Activated CD4-positive, alpha-beta T cell treated with anti-CD3 and anti-CD28 coated beads for 24 hours (primary cell): ENCODE measurements at places on chromosomes 6 and 20.

DNA sequence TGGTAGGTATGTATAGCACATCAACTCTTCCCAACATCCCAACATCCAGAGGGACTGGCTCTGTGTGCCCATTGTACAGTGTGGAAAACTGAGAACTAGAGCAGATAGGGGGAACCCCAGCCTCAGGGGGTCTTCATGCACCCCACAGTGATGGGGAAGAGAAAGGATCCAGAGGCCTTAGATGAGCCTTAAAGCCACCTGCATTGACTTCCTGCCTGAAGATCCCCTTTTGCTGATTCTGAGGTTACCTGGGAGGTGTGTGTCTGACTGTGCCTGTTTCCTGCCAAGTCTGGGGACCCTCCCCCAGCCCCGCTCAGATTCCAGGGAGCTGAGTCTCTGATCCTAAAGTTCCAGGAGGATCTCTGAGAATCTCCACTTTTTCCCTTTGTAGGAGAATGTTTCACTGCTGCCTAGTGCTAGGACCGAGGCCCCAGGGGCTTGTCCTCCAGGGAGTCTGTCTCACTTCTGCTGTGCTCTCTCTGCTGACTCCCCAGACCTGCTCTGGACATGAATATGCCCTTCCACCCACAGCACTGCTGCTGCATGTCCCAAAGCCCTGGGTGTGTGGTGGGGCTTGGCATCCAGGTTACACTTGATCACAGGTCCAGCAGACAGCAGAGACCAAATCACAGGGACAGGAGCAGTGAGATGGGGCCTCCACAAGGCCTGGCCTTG lies 12.8 kb upstream of the PGC start:
- DNase-seq = no peak

- no peak for DNase-seq
These were observed 133.9 kb downstream of the KCNQ5 start for GRCh38 chr6:72755752-72756151.

DNA sequence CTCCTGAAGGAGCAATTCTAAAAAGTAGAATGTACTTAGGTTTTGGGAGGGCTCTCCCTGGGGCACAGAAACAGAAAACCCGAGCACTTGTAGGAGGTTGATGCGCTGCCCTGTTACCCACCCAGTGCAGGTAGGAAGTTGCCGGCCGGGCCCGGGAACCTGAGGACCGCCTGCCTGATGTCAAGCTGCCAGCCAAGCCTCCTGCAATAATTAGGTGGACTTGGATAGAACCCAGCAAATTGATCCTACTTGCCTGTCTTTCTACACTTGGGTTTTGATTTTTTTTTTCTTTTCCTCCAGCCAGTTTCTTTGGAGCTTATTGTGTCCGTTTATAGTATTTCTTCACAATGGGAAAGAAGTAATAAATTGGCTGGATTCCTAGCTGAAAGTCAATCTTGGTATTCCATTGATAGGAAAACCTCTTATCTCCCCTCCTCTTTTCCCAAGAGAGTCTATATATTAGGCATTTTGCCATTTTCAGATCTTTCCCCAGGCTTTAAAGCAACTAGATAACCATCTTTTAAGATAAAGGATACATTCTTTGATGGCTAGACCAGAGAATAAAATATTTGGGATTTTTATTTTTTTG lies 78.3 kb upstream of the FYN start:
- no peak for DNase-seq

DNA sequence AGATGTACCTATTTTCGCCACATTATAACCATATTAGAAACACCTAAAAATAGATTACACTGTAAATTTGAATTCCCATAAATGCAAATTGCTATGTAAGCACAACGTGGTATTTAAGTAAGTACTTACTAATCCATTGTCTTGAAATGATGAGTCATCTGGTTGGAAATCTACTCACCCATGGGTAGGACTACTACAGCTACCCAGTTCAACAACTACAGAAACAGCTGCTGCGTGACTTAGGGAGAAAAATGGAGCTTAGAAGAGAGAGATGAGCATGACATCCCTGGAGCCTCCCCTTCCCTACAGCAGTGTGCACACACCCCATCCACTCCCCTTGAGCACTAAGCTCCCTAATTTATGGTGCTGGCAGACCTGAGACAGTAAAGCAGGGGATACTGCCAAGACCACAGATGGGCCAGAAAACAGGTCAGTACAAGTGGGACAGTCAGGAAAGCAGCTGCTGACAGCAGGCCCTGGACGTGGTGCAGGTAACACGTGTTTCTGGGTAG lies 26.9 kb downstream of the RRAGD start:
- no peak for DNase-seq

- DNase-seq = no peak
These were observed 292.2 kb upstream of the JAG1 start for GRCh38 chr20:10965936-10966470.

- DNase-seq = no peak
These were observed 14.8 kb upstream of the CD164 start for GRCh38 chr6:109397020-109397419.

- DNase-seq = no peak
These were observed 59.0 kb upstream of the FAM184A start for GRCh38 chr6:119137194-119138072.

DNA sequence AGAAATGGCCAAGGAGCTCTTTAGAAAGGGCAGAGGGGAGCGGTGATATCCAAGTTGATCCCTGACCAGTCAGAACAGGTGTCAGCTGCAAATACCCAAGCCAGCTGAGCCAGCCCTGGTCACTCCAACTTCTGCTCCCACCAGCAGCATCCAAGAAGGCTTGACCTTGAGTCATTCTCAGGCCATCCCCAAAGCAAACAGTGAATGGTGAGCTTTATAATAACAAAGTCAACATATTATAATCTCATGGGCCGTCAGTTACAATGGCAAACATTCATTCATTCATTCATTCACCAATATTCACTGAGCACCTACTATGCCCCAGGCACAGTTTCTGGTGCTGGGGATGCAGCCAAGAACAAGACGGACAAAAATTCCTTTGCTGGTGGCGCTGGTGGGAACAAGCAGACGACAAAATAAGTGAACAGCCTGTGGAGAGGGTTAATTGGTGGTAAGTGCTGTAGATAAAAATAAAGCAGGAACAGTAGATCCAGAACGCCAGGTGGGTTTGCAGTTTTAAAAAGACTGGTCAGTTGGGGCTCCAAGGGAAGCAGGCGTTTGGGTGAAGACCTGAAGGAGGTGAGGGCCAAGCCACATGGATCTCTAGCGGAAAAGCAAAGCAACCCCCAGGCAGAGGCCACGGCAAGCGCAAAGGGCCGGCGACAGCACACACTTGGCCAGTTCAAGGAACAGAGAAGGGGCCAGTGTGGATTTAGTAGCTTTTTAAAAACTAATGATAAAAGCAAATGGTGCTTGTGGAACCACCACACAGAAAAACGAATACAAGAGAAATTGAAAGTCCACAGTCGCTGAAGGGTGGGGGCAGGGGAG lies 131.8 kb upstream of the PTPN1 start:
- DNase-seq = no peak

GRCh38 chr6:15431762-15432483 lies 186.1 kb downstream of the JARID2 start:
- no peak for DNase-seq

- no peak for DNase-seq
These were observed 1.9 kb downstream of the APOM start for GRCh38 chr6:31657406-31658157.

DNA sequence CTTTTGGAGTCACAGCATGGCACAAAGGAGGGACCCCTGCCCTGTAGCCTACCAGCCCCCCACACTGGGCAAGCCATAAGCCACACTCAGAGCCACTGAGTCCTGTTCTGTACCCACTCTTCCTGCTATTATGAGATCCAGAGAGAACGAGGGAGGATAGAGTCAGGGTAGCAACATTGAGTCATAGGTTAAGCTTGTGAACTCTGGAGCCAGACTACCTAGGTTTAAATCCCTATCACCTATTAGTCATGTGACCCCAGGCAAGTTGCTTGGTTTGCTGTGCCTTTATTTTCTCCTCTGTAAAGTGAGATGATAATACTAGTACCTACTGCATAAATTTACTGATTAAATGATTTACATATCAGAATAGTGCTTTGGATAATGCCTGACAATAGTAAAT lies 540 bp downstream of the CNBD2 start:
- no peak for DNase-seq

- peak; percentile 18 for DNase-seq
These were observed 50.7 kb upstream of the SIRPA start for GRCh38 chr20:1844325-1845162.

DNA sequence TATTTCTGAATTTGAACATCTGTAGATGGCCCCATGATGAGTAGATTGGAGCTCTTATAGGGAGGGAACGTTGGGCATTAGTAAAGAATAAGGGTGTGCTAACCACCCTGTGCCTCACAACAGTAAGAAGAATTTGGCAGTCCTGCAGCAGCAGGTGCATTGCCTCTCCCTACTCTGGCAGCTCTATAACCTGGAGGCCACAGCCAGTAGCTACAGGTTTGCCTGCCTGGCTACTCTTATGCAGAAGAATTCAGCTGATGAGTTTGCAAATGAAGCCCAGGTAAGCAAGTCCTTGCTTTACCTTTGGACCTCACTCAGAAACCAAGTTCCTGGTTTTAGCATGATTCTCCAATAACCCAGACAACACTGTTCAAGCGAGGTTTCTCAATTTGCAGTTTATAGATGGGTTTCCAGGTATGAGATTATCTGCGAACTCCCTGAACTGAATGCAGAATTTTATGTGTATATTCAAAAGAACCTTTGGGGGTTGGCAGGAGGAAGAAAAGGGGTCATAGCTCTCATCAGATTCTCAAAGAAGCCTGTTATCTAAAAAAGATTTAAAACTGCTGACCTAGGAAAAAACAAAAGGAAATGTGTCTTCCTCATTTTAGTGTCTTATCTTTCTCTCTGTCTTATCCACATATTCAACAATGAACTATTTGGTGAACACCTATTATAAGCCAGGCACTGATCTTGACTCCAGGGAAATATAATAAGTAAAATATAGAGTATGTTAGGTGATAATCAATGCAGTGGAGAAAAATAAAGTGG lies 18.9 kb downstream of the TREML1 start:
- no peak for DNase-seq

GRCh38 chr6:13294499-13295069 lies 33.8 kb downstream of the TBC1D7 start:
- DNase-seq = no peak

- no peak for DNase-seq
These were observed 13.2 kb upstream of the ZBTB22 start for GRCh38 chr6:33330736-33331135.

DNA sequence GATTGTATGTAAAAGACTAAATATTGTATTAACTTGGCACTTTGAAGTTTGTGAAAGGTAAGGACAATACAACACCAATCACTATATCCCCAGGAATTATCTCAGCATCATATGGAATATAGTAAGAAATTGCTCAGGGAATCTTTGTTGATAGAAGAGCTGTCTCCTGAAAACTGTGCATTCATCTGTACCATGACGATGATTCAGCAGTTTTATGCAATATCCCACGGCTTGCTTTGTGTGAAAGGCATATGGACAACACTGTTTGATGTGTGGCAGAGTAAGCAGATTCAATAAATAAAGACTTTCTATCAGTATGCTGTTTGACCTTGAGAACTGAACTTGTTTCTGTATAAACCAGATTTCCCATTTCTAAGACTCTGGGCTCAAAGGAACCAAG lies 147.5 kb upstream of the PLN start:
- DNase-seq = no peak

- no peak for DNase-seq
These were observed 3.3 kb upstream of the ZNF341 start for GRCh38 chr20:33728463-33728862.

DNA sequence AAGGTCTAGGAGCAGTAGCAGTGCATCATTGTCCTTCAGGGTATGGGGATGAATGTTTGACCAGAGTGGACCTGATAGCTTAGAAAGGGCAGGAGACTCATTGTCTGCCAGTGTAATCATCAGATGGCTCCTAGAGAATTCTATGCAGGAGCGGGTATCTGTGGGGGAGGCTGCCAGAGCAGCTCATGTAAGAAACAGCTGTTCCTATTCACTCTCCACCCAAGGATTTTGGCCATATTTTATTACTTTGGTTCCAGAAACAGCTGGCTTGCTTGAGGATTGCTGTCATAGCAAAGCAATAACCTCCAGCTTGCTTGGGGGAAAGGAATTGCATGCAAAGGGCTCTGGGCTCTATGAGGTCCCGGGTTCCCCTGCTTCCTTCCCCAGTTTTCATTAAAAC lies 44.1 kb downstream of the RALY start:
- no peak for DNase-seq

GRCh38 chr20:32526541-32526940 lies 58.6 kb downstream of the NOL4L start:
- DNase-seq = no peak

GRCh38 chr6:157080986-157081391 lies 242.3 kb downstream of the TMEM242 start:
- no peak for DNase-seq

- no peak for DNase-seq
These were observed 707.0 kb upstream of the NRSN1 start for GRCh38 chr6:23419046-23419445.

GRCh38 chr20:57620999-57621398 lies 773 bp upstream of the ZBP1 start:
- DNase-seq = no peak

GRCh38 chr6:87851674-87852299 lies 149.8 kb upstream of the AKIRIN2 start:
- DNase-seq = no peak

- DNase-seq = no peak
These were observed 11.8 kb upstream of the SCAF8 start for GRCh38 chr6:154721460-154721859.

GRCh38 chr20:13259921-13260320 lies 38.8 kb downstream of the ISM1 start:
- no peak for DNase-seq

- DNase-seq = no peak
These were observed 219.0 kb upstream of the CST7 start for GRCh38 chr20:24729896-24730605.

DNA sequence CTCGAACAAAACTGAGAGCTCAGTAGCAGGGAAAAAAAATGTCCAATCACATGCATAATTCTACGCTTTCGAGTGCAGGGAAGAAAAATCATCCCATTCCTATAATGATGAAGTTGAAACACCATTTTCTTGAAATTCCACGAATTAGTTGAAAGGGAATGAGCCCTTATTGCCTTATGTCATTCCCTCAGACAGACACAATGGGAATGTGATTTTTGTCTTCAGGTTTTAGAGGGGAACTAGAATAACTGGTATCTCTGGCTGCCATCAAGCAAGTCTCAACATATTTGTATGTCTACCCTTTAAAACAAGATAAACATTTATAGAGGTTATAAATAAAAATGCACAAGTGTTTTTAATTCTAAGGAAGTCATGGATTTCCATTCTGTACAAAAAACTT lies 87.9 kb downstream of the KIF13A start:
- DNase-seq = no peak
